ENCODE measurements at places on chromosomes 2 and 18.

DNA sequence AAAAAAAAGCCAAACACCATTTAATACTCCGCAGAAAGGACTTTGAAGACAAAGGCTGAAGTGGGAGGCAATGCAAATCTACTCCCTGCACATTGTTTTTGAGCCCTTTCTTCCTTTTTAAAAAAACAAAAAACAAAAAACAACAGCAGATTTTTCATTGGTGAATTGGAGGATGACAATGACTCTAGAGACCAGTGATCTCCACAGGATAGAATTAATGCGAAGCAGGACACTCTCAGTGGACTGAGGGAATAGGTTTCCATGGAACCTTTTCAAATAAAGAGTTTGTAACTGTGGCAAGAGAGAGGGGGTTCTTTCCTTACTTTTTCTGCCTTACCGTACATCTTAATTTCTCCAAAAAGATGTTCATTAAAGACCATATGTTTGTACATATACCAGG, 371.0 kb downstream of the MEIS1 start:
- no peak for DNase-seq

- DNase-seq = no peak
Observed at GRCh38 chr2:118850901-118851415, 3.5 kb upstream of the EN1 start.

DNA sequence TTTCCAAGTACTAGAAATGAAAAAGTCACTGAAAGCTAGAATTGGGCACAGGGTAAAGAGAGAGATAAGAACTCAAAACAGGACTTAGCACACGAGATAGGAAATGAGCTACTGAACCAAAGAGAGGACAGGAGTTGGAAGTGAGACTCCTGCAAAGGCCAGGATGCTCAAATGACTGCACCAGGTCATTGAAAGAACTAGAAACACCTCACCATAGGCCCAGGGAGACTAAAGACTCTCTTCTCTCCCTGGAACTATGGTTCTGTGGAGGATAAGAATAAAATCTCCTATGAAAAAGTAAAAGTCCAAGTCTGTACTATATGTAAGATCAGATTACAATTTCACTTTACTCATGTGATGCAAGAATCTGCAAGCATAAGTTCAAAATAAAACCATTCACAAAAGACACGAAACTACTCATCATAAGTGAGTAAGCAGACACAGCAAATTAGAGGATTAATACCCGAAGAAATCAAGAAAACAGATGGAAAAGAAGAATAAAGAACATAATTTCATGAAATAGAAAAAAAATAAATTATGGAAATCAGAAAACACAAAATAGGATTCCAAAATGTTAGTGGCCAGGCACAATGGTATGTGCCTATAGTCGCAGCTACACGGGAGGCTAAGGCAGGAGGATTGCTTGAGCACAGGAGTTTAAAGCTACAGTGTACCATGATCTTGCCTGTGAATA, 6.5 kb downstream of the NBAS start:
- no peak for DNase-seq

- DNase-seq = no peak
Observed at GRCh38 chr2:43106559-43107527, 119.6 kb downstream of the ZFP36L2 start.

DNA sequence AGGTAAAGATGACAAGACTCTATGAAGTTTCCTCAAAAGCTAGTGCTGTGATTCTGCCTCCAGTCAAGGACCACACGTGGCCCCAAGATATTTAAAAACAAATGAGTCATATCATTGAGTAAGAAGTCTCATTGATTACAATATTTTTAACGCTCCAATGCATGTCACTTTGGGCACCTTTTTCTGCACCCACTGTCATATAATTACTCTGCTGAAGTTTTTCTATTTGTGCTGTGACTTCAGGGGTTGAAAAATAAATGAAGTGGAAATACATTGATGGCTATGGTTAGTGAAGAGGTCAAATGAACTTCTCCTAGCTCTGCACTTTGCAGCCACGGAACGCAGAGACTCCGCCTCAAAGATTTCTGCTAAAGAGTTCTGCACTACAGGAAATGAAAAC, 344.3 kb upstream of the KYNU start:
- DNase-seq = no peak

- no peak for DNase-seq
Observed at GRCh38 chr2:206477296-206477695, 34.0 kb downstream of the ADAM23 start.

DNA sequence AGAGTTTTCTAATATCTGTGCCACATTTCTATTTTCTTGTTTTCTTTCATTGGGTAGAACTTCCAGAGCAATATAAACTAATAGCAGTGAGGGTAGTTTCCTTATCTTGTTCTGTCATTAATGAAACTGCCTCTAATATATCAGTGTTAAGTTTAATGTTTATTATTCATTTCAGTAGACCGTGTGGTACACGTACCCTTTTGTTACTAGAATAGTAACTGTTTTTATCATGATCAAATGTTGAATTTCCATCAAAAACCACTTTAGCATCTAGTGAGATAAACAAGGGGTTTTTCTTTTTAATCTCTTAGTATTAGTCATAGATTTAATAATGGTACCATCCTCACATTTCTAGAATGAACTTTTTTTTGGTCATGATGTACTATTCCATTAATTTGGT, 16.0 kb downstream of the DGUOK start:
- DNase-seq = no peak

All from activated T-cell treated with anti-CD3 and anti-CD28 coated beads for 4 hours (primary cell).